CD4-positive, alpha-beta T cell treated with Interferon gamma for 1 hour (primary cell): ENCODE measurements at places on chromosomes 4 and X.

DNA sequence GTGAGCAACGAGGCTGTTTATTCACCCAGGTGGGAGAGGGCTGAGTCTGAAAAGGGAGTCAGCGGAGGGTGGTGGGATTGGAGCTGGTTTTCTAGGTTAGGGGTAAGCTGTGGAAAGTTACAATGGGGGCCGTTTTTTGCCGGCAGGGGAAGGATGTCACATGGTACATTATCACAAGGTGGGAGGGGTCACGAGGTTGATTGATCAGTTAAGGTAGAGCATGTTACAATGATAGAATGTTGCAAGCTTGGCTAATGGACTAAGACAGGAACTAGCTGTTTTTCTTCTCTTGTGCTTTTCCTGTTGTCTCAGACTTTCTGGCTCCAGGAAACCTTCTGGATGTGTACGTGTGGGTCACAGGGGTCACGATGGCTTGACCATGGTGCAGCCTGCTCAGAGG lies 536.3 kb upstream of the HTR2C start:
- DNase-seq: no peak

- DNase-seq: no peak
Observed at GRCh38 chrX:132206259-132206658, 13.0 kb downstream of the RAP2C start.

DNA sequence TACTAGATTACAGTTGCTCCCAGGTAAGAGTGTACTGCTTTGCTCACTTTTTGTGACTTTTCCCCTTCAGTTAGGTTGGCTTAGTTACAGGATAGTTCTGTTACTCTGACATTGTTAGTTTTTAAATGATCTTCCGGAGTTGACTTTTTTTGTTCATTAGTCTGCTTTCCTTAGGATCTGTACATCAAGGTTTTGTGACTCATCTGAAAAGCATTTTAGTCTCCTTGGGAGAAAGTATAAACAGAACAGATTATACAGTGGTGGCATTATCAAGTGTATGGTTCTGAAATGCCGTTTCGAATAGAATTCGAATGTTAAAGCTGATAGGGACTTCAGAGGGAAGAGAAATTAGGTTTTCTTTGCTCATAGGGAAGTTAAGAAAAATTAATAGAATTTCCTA lies 63.3 kb downstream of the USP9X start:
- no peak for DNase-seq

DNA sequence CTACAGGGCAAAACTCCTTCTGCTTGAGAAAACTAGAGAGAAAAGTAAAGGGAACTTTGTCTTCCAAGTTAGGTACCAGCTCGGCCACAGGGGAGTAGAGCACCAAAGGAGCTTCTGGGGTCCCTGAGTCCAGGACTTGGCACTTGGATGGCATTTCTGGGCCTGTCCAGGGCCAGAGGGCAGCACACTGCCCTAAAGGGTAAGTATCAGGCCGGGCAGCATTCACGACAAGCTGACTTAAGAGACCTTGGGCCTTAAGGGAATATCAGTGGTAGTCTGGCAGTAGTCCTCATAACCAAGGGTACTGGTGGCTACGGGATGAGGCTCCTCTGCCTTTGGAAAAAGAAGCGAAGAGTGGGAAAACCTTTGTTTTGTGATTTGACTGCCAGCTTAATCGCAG lies 632.7 kb downstream of the KLHL13 start:
- DNase-seq: no peak

DNA sequence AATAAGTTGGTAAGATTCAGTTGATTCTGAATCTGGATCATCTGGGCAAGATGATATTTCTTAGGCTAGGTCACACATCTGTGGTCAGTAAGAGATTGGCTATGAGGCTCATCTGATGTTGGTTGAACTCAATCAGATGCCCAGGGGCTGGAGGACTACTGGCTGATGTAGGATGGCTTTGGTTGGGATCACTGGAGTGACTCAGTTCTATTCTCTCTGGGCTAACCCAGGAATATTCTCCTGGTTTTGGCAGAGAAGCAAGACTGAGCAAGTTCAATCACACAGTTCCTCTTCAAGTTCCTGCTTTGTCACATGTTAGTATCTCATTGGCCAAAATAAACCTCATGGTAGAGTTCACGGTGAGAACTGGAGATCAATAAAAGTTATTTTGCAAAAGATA lies 902.3 kb upstream of the SLIT2 start:
- DNase-seq: no peak

GRCh38 chrX:149255860-149256259 lies 249.2 kb downstream of the IDS start:
- no peak for DNase-seq

GRCh38 chrX:141619336-141619735 lies 29.8 kb downstream of the SPANXA2 start:
- no peak for DNase-seq

DNA sequence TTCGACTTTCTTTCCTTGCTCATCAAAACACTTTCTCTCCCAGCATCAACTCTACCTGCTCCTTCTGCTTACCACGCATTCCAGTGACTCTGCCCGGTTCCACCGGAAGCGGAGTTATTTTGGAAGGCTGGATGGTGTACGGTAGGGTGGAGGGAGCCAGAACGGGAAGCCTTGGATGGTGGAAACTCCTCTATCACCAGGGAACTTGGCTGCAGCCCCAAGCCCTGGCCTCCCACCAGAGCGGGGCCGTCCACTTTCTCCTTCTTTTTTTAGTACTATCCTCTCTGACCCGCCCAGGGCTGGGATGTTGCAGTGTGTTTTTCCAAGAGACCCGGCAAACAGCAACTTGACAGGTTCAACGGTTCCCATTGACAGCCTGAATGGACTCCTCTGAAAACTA lies 27.6 kb downstream of the ADGRG2 start:
- no peak for DNase-seq

DNA sequence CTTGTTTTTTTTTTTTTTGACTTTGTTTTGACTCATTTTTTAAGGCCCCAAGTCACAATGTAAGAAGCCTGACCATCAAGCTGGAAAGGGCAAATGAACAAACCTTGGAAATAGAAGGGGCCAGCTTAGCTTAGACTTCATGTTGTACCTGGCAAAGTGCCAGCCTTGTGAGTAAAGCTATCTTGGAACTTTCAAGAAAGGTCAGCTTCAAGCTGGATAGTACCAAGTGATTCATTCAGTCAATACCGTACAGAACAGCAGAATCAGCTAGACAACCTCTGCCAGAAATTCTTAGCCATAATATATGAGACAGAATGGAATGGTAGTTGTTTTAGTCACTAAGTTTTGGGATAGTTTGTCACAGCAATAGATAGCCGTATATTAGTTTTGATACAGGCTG lies 1492.2 kb upstream of the TENM3 start:
- no peak for DNase-seq

DNA sequence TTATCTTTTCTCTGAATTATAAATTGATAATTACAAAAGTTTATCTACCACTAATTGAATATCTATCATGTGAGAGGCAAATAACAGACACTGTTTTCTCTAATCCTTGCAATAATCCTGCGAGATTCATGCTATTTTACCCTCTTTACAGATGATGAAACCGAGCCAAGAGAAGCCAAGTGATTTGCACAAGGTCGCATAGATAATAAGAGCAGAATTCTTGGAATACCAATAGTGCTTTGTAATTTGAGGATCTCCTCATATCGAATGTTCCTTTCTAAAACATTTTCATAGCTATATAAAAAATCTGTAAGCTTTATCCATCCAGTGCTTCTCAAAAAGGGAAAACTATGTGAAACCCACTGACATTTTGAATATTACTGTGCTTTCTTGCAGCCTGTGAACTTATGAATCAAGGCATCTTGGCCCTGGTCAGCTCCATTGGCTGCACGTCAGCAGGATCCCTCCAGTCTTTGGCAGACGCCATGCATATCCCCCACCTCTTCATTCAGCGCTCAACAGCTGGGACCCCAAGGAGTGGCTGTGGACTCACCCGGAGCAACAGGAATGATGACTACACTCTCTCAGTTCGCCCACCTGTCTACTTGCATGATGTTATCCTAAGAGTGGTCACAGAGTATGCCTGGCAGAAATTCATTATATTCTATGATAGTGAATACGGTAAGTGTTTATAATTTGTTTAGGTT lies 743.8 kb upstream of the ATOH1 start:
- DNase-seq: no peak

GRCh38 chrX:87067795-87068369 lies 449.7 kb upstream of the KLHL4 start:
- no peak for DNase-seq

GRCh38 chrX:151754641-151755215 lies 20.2 kb downstream of the CNGA2 start:
- no peak for DNase-seq

GRCh38 chr4:163649557-163650091 lies 155.1 kb downstream of the TMA16 start:
- DNase-seq: no peak

GRCh38 chr4:137994853-137995252 lies 247.3 kb downstream of the SLC7A11 start:
- DNase-seq: no peak

DNA sequence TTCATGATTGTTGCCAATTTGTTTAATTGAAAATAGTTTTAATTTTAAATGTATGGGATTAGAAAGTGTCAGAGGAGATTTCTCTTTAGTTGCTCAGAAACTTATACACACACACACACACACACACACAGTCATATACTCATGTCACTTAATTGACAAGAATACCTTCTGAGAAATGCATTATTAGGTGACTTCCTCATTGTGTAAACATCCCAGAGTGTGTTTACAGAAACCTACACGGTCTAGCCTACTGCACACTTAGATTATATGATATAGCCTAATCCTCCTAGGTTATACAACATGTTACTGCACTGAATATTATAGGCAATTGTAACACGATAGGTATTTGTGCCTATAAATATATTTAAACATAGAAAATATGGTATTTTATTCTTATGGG lies 1327.4 kb downstream of the FSTL5 start:
- no peak for DNase-seq

- no peak for DNase-seq
Observed at GRCh38 chr4:184513802-184514120, 39.4 kb upstream of the IRF2 start.

DNA sequence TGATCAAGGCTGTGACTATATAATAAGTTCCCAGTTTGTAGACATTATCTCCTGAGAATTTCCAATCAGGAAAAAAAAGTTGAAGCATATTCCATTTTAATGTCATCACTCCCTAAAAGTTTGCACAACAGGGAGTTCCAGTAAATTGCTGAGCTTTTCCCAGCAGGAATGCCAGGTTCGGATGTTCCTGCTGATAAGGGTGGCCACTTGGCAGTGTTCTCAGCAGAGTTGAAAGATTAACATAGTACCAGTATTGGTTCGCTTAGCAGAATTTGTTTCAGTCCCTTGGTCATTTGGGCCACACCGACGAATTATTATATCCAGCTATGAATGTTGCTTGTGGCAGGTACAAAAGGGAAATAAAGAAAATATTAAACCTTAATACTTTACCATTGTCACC lies 5.2 kb upstream of the CXCL2 start:
- no peak for DNase-seq

DNA sequence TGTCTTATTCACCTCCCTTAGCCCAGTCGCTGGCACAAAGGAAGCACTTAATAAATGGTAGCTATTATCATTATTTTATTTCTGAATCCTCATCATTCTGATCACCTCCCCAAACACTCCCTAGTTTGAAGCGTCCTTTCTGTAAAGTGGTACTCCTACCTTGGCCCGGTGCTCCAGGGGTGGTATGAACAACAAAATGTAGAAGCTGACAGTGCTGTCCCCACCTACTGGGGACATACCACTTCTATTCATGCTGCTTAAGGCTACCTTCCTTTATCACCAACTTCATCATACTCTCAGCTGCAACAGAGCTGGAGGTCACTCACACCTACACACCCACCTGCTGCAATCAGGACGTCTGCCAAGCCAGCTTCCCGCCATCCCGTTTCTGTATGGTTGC lies 40.8 kb upstream of the APLN start:
- DNase-seq: no peak

DNA sequence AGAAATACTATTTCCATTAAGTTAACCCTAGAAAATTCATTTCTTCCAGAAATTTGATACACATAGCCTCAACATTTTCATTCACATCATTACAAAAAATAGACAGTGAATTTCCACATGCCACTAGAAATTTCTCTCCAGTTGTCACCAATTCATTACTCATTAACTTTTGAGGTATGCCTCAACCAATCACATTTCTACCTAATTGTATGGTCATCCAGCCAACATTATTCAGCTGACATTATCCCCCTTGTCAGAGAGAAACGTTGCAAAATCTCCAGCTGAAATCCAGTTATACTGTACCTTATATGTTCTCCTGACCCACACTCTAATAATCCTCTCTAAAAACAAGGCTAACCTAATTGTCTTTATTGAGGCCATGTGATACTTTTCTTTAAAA lies 24.8 kb downstream of the FRYL start:
- DNase-seq: no peak

DNA sequence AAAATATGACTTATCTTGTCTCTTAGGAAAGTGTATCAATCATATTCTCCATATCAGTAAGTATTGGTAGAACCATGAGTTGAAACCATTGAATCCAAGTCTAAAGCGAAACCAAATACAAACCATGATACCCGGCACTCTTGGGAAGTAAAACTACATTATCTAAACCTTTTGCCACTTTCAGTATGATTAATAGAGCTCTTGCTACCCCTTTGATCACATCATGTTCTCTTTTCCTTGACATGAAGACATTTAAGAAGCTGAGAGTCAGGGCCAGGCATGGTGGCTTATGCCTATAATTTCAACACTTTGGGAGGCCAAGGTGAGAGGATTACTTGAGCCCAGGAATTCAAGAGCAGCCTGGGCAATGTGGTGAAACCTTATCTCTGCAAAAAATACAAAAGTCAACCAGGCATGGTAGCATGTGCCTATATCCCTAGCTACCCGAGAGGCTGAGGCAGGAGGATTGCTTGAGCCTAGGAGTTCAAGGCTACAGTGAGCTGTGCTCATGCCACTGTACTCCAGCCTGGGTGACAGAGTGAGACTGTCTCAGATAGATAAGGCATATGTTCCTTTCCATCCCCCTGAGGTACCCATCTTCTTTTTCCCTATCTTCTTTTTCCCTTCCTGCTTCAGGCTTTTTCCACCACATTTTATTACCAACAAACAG lies 45.4 kb downstream of the CEP135 start:
- DNase-seq: no peak

- DNase-seq: no peak
Observed at GRCh38 chr4:121943941-121944340, 7.9 kb downstream of the TRPC3 start.

DNA sequence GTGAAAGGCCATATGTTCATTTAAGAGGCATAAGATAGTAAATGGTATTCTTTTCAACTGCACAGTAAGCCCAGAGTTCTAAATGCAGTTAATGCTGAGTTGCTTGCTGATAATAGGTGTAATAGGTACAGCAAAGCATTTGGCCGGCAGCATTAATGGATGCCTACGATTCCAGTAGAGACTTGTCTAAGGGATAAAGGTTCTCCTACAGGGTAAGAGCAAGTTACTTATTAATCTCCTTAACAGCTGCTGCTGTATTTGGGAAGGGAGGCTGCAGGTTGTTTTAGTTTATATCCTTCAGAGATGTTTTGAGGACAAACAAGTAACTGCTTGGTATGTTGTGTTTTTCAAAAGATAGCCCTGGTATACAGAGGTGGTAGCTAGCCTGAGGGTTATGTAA lies 16.8 kb downstream of the TSPAN7 start:
- no peak for DNase-seq

GRCh38 chr4:12924253-12924652 lies 559.9 kb downstream of the RAB28 start:
- DNase-seq: no peak
